Left renal cortex interstitium (tissue), 4 donors: ENCODE measurements at places on chromosomes 12 and 14. TPM values are rescaled to one million over a fixed set of nuclear protein-coding genes. Genes with fewer than 3 reads are reported as not detected.

- DNase-seq, result no peak
Observed at GRCh38 chr14:99945732-99946651, 119.2 kb upstream of the EVL start.

The RERG gene
- 38.7 TPM for polyA plus RNA-seq

DNA sequence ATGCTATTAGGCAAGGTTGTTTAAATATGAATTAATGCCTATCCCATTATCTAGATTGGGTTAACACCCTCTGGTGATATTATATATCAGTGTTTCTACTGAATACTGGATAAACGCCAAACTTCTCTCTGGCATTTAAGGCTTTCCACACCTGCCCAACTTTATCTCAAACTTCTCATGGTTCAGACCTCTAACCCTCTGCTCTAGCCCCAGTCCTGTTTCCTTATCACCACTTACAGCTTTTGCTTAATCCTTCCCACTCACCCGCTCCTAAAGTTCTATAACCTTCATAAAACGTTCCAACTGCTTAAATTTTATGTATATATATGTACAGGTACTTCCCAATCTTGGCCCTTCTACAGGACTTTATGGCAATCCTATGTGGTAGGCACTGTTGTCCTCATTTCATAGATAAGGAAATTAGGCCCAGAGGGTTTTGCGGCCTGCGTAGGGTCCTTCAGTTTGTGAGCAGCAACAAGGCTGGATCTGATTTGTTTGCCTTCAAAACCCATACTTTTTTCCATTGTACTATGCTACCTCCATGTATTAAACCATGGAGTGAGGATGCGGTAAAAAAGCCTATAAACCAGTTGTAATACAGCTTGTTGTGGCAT lies 1.2 kb downstream of the LPCAT3 start:
- DNase-seq, result no peak

GRCh38 chr14:48738186-48738925 lies 847.8 kb downstream of the RPS29 start:
- DNase-seq, result no peak

- DNase-seq, result peak; percentile 24
Observed at GRCh38 chr14:85528897-85529631, 880 bp upstream of the FLRT2 start.

DNA sequence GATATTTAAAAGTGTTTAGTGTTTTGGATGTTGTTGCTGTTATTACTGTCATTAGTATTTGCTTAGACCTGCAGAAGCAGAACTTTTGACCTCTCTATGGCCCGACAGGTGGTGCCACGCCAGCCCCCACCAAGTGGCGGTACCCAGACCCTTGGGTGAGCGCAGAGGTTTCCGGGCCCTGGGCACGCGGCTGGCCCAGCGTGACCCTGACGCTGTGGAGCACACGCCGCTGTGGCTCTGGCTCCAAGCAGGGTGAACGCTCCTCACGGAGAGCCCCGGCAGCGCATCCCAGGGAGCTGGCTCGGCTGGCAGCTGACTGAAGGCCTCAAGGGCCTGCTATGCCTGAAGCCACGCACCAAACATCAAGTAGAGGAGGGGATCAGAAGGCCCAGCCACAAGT lies 22.6 kb downstream of the SLC25A47 start:
- no peak for DNase-seq

- peak; percentile 34 for DNase-seq
Observed at GRCh38 chr12:121400332-121401139, 618 bp downstream of the RNF34 start.

The PLD4 gene
- polyA plus RNA-seq, result 8.8 TPM

DNA sequence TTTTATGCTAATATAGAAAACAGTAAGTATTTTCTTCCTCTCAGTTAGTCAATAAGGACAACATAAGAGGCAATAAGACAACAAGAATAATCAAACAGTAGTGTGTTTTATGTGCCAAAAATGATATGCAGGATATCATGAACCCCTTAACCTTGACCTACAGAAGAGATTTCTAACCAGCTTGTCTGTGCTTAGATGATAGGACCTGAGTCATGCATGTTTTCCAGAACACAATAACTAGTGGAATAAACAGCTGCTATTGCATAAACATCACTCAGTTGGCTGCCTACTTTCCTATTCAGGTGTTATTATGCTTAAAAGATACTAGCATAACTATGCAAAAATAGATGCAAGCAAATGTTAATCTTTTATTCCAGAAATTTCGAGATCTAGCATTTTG lies 282.5 kb downstream of the PRKD1 start:
- no peak for DNase-seq

The MYF6 gene
- 0.06 TPM for polyA plus RNA-seq

- no peak for DNase-seq
Observed at GRCh38 chr14:94385553-94386057, 2.8 kb downstream of the SERPINA1 start.

DNA sequence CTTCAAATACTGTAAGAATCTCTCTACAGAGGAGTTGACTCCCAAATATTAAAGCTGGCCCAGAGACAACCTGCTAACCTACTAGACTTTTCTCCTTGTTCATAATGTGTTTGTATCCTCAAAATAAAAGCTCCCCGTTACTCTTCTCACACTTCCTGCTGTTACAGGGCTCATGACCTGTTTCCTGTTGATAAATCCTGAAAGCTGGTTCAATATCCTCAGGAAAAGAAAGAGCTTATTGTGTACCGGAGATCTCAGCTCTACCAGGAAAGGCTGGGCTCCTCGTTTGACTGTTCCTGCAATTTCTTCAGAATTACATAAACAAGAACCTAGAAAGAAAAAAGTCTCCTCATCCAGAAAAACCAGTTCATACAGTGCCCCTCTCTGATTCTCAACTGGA lies 30.8 kb downstream of the CLEC1A start:
- DNase-seq, result no peak

The MAP3K9 gene
- polyA plus RNA-seq, result 3.5 TPM

The NPAS3 gene
- polyA plus RNA-seq, result 8.6 TPM
